Natural killer cell (primary cell): ENCODE measurements at places on chromosomes 4 and X. TPM values are rescaled to one million over a fixed set of nuclear protein-coding genes. Genes with fewer than 3 reads are reported as not detected.

SLITRK2 gene
- total RNA-seq = not detected

PNMA6F gene
- total RNA-seq = not detected

FAM184B gene
- not detected for total RNA-seq

CAPN6 gene
- total RNA-seq = not detected

AASDH gene
- 9.5 TPM for total RNA-seq

SAT1 gene
- 276 TPM for total RNA-seq

BEX4 gene
- total RNA-seq = 53.4 TPM

NLRP2B gene
- not detected for total RNA-seq

IL3RA gene
- total RNA-seq = 97.9 TPM

LANCL3 gene
- 2.6 TPM for total RNA-seq
